Right kidney (tissue), 9 donors: ENCODE measurements at places on chromosomes 3 and 15.

DNA sequence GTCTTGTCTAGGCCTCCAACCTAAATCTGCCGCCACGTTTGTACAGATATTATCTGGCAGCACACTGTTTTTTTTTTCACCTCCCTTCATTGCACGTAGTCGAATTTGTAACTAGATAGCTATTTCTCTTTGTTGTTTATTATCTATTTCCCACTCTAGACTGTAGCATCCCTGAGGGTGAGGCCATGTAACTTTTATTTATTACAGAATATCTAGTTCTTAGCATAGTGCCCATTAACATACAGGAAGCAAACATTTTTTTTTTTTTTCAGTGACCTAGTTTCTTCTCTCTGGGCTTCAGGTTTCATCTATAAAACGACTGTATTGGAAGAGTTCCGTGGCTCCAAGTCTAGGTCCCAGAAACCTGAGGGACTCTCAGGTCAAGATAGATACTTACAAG, 354.3 kb downstream of the FGF12 start:
- no peak for DNase-seq

DNA sequence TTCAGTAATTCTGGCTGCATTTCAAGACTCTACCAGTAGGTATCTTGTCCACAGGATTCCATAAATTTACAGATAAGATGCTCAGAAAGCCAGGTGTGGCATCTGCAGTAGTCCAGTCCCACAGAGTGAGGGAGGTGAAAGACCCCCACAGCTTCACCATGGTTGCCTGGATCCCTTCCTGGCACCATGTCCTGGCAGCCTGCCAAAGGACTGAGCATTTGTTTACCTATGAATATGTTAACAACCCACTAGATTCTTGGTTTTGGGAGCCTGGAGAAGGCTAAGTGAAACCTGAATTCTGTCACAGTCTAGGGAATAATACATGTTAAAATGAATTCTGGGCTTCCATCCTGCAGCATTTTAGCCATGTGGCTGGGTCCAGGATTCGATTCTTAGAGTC, 14.9 kb downstream of the CHST2 start:
- no peak for DNase-seq

- DNase-seq = no peak
Measured at GRCh38 chr3:10883478-10884234, 67.6 kb downstream of the SLC6A11 start.

- DNase-seq = no peak
Measured at GRCh38 chr15:98174841-98175240, 214.3 kb downstream of the ARRDC4 start.

GRCh38 chr3:158711886-158712285, 20.4 kb downstream of the RARRES1 start:
- no peak for DNase-seq

GRCh38 chr3:151425627-151426340, 35.1 kb downstream of the IGSF10 start:
- no peak for DNase-seq

DNA sequence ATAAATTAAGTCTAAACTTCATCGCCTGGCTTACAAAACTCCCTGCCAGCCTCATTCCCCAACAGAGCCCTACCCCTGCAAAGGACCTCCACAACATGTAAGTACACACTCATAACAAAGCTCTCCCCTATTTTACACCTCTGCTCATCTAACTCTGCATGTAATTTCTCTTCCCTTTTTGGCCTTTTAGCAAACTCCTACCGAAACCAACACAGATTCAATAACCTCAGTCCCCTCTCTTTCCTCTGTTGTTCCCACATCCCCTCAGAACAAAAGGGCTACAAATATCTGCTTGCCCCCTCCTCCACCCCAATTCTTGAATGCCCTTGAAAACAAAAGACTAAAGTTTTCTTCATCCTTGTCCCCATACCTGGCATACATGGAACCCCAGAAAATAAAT, 662 bp downstream of the UBL7 start:
- peak; percentile 23 for DNase-seq

DNA sequence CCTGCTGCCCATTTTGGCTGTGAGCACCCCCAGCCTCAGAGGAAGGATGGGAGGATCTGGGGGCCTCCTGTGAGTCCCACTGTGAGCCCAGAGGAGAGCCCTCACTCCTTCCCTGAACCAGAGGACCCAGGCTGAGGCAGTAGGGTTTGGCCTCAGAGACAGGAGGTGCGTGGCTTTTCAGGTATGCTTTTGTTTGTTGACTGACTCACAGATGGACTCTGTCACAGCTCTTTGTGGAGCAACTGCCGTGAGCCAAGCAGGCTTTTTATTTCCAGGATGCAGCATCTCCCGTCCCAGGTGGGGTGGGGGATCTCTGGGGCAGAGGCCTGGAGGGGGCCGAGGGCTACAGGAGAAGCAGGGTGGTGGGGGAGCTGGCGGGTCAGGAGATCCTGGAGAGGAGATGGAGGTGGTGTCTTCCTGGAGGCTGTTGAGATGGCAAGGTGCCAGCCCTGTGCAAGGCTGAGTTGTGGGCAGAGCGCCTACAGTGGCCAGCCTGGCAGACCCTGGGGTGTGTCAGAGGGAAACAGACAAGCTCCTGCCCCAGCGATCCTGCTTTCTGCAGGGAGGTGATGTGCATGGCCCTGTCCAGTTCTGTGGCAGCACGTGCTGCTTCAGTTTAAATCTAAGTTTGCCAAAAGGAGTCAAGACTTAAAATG, 24.0 kb downstream of the PLXNA1 start:
- no peak for DNase-seq

GRCh38 chr15:68511073-68511991, 67.5 kb upstream of the CORO2B start:
- DNase-seq = no peak

DNA sequence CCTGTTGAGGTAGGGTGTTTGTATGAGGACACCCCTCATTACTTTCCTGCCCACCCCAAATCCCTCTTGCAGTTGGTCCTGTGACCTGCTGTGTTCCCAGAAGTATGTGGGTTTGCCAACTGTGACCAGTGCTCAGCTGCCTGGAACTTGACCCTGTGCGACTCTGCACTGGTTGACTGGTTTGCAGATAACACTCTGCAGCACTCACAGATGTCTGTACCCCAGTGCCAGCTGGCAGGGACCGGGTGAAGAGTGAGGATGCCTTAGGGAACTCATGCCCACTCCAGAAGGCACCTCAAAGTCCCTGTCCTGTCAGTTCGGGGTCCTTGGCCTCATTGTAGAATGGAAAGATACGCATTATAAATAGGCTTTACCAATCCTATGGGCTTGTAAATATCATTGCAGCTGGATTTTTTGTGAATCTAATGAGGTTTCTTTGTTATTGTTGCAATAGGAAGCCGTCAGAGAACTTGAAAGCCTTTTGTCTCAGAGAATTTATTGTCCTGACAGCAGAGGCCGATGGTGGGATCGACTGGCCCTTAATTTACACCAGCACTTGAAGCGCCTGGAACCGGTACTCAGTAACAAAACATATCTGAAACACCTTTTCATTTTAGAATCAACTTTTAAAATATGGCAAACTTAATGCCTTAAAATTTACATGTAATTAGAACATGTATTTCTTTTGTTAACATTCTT, 18.2 kb downstream of the FAN1 start:
- peak; percentile 36 for DNase-seq

- no peak for DNase-seq
Measured at GRCh38 chr3:14401692-14402303, 608 bp upstream of the SLC6A6 start.

DNA sequence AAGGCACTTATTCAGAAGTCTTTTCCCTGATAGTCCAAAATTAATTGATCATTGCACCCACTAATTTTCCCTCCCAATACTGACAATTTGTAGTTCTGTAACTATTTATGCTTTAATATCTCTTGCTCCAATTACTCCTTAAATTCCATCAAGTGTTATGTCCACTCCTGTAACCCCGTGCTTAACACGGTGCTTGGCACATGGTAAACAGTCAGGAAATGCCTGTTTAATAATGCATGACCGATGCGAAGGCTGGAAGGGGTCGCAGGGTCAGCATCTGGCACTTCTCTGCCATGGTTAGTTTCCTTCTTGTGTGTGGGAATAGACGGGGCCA, 553 bp upstream of the SEC22A start:
- no peak for DNase-seq

- no peak for DNase-seq
Measured at GRCh38 chr15:96771035-96771434, 440.5 kb downstream of the NR2F2 start.

GRCh38 chr15:89110060-89110459, 21.8 kb downstream of the ABHD2 start:
- no peak for DNase-seq
